ENCODE measurements at places on chromosomes 5 and 9.

DNA sequence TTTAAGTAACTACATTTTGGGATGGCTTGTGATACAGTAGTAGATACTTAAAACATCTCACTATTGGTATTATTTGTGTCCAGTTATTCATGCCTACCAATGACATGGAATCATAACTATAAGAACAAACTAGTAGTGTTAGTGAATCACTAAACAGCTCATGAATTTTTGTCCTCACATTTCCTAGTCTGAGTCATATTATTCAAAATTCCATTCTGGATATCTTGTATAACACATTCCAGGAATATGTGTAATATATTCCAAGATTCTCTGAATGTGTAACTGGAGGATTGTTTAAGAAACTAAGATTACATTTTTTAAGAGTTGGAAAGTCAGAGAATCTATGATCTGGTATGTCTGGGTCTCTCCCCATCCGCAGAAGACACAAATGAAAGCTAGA, 565.3 kb upstream of the ZNF608 start:
- DNase-seq = no peak

GRCh38 chr5:157273131-157273556, 7.2 kb downstream of the CYFIP2 start:
- DNase-seq = no peak

GRCh38 chr9:37740631-37741328, 12.8 kb upstream of the TRMT10B start:
- no peak for DNase-seq

GRCh38 chr5:143693651-143694252, 118.2 kb upstream of the HMHB1 start:
- no peak for DNase-seq

- no peak for DNase-seq
Observed at GRCh38 chr5:168916266-168916665, 337.1 kb upstream of the PANK3 start.

DNA sequence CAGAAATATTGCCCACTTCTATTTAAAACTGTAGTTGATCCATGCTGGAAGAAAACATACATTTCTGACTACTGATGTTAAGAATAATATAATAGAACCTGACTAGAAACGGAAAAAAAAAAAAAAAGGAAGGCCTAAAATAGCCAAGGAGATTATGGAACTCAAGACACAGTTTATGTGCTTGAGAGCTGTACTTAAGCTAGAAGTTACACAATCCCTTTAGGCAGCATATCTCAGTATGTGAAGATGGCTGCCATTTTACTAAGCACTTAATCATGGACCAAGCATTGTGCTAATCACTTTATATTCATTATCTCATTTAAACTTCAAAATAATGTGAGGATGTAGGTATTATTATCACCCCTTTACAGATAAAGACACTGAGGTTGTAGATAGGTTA, 73.0 kb upstream of the NR4A3 start:
- DNase-seq = no peak

- DNase-seq = no peak
Observed at GRCh38 chr5:172670444-172670843, 29.4 kb downstream of the NEURL1B start.

GRCh38 chr5:40841068-40841805, at the start of gene CARD6:
TSS of gene CARD6 (plus strand) at chr5:40841367. CDS start at chr5:40841383, 16 bp downstream.
- DNase-seq = no peak

DNA sequence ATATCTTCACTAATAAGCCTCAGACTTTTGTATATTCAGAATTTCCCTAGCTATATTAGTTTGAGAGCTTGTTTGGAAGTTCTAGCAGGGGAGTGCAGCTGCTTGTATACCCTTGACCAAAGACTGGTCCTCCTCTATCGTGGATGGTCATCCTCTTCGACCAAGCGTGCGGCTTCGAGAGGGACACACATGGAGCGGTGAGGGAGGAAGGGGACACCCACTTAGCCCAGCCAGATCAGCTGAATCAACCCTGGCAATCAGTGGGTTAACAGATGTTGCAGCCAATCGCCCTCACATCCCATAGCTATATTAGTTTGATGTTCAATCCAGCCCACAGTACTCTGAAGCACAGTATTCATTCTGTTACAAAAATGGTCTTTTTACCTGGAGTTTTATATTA, 3.2 kb downstream of the CAVIN4 start:
- no peak for DNase-seq

- DNase-seq = no peak
Observed at GRCh38 chr9:111399772-111400563, 69.9 kb upstream of the OR2K2 start.

DNA sequence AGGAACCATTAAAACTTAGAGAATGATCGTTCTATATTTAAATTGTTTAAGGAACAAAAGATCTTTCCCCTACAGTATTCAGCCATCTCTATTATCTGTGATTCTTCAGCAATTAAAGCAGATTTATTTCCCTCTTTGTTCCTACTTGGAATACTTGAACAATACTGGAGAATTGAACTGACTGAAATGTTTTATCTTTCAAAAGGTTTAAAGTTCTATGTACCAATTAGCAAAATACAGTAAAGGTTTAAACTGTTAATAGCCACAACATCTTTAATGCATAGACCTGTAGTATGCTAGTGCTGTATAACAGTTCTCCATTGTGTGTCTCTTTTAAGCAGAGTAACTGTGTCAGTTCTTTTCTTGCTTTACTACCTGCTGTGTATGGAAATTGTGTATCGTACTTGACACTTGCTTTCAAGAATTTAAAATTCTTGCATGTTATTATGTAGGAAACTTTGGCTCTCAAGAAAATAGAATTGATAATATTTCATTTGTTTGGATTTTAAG, 54.0 kb downstream of the NDUFS4 start:
- DNase-seq = no peak
